Renal cortex interstitium (tissue), 15 donors: ENCODE measurements at places on chromosomes 4 and X. TPM values are rescaled to one million over a fixed set of nuclear protein-coding genes. Genes with fewer than 3 reads are reported as not detected.

DNA sequence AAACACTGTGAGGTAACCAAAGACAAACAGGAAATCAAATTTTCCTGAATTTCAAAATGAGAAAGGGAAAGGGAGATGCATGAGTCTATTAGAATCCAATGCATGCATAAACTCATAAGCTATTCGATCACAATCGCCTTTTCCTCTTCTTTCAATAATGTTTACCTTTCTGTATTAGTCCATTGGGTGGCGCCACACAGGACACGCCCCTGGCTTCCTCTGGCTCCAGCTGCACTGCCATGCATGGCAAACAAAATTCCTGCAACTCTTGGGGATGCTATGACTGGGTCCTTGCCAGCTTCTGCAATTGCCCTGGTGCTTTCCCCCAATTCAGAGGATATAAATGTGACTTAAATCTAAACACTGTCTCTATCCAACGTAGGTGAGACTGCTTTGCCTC, 424.5 kb upstream of the PCDH7 start:
- no peak for DNase-seq

DNA sequence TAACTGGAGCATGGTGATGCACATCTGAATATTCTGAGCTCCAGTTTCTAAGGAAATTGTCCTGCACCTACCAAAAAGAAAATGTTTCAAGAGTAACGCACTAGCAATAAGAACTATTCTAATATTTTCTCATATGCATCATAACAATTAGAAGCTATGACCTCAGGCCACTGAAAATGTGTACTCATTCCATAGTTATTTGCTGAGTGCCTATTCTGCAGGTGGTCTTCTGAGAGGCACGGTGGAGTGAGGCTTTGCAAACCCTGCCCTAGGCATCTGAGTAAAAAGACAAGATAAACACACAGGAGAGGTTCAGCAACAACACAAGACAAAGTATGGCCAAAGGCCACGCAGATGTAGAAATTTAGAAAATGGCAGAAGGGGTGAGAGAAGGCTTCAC, 23.7 kb downstream of the SLC10A6 start:
- no peak for DNase-seq

DNA sequence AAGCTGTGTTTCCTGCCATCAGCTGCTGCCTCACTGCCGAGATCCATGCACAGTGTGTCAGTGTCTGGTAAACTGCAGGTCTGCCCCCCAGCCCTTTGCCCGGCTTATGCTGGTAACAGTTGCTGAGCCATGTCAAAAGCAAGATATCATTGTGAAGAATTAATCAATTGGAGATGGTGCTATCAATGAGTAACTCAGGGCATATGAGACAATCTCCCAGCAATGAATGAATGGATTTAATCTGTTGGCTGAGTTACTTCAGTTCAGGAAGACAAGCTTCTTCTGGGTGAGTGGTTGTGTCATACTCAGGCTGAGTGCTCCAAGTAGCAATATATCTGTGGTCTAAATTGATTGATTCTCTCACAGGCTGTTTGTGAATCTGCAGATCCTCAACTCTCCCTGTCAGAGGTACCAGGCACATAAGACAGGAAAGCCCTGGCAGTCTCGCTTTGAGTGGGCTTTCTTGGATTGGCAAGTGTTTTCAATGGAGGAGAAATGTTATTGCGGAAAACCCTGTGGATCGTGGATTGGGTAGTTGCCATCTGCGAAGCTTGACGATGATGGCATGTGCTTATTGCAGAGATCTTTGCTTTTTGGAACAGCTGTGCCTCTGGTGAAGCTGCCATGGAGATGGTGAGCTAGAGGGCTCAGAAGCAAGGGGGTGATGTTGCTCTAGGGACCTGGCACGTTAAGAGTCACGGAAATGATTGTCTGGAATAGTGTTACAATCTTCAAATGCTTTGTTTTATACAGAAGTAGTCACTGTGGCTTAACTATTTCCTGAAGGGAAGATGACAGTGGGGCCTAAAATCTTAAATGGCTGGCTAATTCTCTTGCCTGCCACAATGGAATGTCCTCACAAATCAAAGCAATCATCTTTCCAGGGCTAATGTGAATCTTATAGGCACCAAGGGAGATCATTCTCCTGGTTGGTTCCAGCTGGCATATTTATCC, 147.6 kb upstream of the TBC1D9 start:
- no peak for DNase-seq

DNA sequence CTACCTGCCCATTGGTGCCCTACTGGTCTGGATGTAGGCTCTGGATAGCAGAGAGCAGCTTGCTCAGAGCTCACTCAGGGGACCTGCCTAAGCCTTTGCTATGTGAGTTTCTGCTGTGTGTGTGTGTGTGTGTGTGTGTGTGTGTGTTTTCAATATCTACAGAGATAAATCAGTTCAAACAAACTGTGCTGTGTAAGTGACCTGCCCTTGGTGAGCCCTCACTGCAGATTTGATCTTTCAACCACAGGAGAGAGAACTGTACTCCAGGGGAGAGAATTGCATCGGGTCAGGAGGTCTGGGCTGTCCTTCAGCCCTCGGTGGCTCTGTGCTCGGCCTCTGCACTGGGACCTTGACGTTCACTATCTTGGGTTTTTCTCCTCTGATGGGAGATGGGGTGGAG, 35.0 kb upstream of the CDKN2AIP start:
- no peak for DNase-seq

DNA sequence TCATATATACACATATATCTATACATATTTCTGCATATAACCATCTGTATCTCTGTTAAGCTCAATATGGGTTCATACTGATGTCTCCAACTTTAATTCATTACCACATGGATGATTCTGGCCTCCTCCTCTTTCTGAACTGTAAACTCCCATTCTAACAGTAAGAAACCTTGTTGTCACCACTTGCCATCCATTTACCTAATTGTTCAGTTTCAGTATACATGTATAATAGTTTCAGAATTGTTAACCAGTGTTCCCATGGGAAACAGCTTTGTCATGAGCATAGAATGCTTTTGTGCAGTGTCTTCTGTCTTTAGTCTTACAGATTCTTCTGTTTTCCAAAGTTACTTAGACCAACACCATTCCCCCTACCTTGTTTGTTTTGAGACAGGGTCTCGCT, 35.9 kb downstream of the SLC9A6 start:
- DNase-seq: no peak

DNA sequence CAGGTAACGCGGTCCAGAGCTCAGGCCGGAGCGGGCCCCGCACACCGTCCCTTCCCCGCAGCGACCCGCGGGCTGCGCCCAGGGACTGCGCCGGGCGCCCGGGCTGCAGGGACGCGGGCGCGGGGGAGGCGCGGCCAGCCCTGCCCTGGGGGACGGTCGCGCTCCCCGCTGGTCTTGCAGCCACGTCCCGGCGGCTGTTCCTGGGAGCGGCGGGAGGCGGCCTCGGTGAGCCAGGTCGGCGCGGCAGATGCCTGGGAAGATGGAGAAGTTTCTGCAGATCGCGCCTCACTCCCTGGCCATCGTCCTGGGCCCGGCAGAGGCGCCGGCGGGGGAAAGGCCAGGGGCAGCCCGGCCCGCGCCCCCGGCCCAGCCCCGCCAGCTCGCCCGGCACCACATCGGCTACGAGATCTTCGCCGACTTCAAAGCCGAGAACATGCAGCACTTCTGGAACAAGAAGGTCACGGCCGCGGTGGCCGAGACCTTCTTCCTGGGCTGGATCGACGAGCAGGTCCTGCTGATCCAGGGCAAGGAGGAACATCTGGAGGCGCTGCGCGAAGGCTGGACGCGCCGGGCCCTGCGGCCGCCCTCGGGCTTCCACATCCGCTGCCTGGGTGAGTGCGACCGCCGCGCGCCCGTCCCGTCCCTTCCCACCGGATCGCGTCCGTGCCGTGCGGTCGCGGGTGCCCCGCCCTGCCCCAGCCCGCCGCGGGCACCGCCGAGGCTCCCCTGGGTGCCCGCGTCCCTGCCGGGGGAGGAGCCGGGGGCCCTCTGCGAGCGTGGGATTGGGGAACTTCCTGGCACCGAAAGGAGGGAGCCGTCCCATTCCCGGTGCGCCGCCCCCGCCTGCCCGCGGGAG, 107.4 kb upstream of the STOX2 start:
- DNase-seq: no peak

DNA sequence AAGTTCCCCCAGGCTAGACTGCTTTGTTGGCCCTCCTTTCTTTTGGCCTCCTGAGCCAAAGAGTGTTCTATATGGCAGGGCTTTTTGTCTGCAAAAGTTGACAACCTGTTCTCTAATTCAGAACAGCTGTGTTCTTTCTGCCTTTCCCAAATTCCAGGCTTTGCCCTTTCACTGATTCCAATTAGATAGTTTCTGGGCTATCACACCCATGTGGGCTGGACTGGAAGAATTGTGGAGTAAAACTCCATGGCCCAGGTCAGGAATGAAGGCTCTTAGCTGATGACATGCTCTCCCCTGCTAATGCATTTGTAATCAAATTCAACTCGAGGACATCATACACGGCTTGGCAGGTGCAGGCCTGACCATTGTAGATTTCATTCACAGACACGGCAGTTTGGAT, 19.4 kb downstream of the BMP3 start:
- no peak for DNase-seq

Gene ITGB1BP2
- 1.7 TPM for polyA plus RNA-seq

DNA sequence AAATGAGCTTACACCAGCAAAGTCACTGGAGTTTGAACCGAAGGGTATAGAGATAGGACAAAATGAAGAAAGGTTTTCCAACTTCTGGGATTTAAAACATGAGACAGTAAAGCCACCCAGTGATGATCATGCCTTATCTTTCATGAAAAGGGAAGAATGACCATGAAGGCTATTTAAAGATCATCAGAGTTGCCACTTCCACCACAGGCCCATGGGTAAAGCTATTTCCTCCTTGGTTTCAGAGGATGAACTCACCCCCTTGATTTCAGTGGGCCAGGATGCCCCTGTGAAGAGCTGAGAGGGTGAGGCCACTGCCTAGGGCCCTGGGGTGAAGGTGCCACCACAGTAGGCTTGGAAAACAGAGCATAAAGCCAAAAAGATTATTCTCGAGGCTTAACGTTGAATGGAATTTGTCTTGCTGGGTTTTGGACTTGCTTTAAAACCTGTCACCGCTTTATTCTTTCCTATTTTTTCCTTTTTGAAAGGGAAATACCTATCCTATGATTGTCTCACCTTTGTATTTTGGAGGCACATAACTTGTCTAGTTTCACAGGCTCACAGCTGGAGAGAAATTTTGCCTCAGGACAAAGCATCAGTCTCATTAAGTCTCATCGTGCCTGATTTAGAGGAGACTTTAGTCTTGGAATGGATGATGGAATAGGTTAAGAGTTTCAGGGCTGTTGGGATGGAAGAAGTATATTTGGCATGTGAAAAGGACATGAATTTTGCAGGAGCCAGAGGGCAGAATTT, 254.0 kb downstream of the SNCA start:
- no peak for DNase-seq

- no peak for DNase-seq
Measured at GRCh38 chr4:5378002-5378401, 326.7 kb downstream of the STK32B start.

Gene USP17L26
- polyA plus RNA-seq: not detected

Gene BTC
- 4.7 TPM for polyA plus RNA-seq

- DNase-seq: no peak
Measured at GRCh38 chrX:13891377-13892140, 74.7 kb upstream of the GPM6B start.

GRCh38 chr4:169037506-169037905, 27.5 kb upstream of the CBR4 start:
- no peak for DNase-seq

Gene GAB3
- 2.3 TPM for polyA plus RNA-seq

GRCh38 chrX:45803383-45803921, 602.8 kb upstream of the DIPK2B start:
- DNase-seq: no peak

DNA sequence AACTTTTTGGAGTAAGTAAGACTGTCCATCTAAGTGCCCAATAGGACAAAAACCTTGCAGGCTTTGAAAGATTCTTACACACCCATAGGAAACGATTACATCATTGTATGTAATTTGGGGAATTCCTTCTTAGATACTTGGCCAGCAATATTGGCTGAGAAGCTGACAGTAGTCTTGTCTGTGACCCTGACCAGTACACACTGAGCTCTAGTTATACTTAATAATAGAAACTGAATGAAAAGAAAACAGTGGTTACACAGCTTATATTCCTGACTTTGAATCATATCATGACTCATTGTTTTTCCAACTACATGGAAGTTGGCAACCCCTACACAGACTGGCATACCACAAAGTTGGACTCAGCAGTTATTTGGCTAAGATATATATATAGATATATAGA, 7.1 kb upstream of the TLR2 start:
- no peak for DNase-seq

DNA sequence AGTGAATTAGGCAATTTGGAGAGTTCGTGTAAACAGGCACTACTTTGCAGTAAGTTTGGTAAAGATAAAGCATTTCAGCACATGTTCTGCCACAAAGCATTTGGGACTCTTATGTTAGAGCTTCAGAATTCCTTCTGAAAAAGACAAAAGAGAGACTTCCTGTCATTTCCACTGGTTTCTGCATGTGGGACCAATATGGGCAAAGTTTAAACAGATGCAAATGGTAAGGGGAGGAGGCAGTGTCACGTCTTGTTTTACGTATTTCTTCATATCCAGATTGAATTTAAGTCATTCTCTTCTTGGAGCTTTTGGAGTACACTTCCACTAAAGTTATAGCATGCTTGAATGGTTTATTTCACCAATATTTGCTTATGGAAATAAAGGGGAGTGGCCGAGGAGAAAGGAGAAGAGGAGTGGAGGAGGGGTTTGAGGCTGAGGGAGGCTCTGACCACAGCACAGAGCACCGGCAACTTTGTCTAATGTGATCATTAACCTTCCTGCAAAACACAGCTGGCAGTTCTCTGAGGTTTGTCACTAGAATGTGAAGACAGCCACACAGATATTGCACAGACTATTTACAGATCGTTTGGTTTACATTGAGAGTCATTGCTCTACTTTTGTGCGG, at the start of gene APELA:
APELA (plus strand) TSS at position 479 of the 625 bp plus-strand sequence. CDS start 154 bp downstream, outside the sequence.
- peak; percentile 18 for DNase-seq
